ENCODE measurements at places on chromosomes 1 and 21.

DNA sequence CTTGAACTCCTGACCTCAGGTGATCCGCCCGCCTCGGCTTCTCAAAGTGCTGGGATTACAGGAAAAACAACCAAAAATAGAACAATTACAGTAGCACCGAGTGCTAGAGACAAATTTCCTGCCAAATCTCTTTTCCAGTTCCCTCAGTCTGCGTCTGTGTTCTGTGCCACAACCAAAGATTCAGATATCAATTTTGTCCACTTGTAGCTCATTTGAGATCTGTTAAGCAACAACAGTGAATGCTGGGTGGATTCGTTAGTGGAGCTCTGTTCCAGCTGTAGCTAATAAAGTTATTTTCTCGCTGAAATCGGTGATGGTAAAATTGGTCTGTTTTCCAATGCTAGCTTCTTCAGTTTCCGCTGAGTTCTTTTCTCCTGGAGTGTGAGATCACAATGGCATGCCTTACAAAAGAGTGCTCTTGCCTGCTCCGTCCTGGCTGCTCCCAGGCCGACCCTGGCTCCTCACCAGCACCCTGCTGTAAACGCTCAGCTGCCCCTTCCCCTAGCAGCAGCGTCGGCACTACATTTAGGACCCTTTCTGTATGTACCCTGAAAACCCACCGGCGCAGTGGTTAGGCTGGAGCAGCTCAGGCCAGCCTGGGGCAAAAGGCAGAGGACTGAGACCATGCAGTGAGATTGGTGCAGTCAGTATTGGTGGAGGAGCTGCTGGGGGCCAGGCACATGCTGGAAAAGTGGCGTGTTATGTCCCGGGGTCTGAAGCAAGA is 395.4 kb downstream of the KIF26B start:
- peaks cover 3% of the 10 kb centered on the region for H3K36me3 ChIP-seq
- H3K4me3 ChIP-seq: no peak overlapping the region
- H3K4me1 ChIP-seq: peaks cover 9% of the 10 kb centered on the region
- H3K27me3 ChIP-seq: peaks cover 6% of the 10 kb centered on the region
- no peak overlapping the region for H3K27ac ChIP-seq

- H3K4me1 ChIP-seq: peaks cover 15% of the 10 kb centered on the region
- no peak for DNase-seq
- H3K27ac ChIP-seq: no peak overlapping the region
- no peak overlapping the region for H3K4me3 ChIP-seq
- H3K27me3 ChIP-seq: no peaks in the 10 kb centered on the region
- H3K36me3 ChIP-seq: peaks cover 5% of the 10 kb centered on the region
These were observed 8.3 kb downstream of the ADCY10 start for GRCh38 chr1:167905671-167906070.

DNA sequence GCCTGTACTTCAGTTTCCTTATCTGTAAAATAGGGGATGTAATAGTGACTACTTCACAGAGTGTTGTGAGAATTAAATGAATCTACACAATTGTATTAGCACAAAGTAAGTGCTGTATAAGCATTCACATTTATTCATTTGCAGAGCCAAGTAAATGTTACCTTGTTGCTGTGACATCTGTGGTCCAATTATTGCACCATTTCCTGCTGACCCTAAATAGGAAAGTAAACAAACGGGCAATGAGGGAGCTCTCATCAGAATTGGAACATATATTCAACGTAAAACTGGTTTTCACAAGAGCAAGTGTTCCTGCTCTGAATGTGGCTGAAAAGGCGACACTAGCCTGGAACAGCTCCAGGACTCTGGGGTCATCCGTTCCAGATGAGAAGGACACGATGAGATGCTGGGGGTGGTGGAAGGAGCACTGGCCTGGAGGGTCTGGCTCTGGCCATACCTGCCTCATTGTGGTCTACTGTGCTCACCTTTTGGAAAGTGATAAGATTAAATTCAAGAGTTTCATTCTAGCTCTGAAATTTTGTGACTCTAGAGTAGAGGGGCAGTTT is 34.5 kb downstream of the PROX1 start:
- no peaks in the 10 kb centered on the region for H3K36me3 ChIP-seq
- H3K27me3 ChIP-seq: peaks cover 5% of the 10 kb centered on the region
- H3K4me3 ChIP-seq: no peak overlapping the region
- DNase-seq: no peak
- H3K4me1 ChIP-seq: peaks cover 25% of the 10 kb centered on the region
- no peak overlapping the region for H3K27ac ChIP-seq

DNA sequence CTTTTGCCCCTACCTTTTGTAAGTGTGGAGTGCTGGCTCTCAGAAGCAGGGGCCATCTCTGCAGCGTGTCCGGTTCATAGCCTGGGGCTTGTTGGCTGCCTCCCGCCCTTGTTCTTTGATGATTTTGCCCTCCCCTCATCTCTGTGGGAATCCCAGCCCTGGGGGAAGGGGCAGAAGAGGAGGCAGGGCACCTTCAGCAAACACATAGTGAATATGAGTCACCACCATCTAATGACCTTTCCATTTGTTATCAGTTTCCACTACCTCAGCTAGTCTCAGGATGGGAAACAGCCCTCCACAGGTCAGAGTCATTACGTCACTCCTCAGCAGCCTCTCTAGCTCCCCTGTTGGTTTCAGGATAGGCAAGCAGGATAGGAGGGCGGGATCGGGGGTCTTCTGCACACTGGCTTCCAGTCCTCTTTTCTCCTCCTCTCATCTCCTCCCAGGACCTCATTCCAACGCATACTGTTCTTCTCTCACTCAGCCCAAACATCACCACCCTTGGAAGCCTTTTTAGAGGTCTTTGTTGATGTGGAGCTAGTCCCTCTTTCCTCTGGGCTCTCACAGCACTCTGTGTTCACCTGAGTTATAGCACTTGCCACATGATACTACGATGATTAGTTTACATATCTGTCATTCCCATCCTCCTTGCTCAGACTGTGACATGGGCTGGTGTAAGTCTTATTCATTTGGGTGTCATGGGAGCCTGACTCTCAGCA is 15.8 kb downstream of the GADD45A start:
- peaks cover 17% of the 10 kb centered on the region for H3K4me1 ChIP-seq
- peak overlapping the region; percentile 50 for H3K4me3 ChIP-seq
- H3K27me3 ChIP-seq: no peaks in the 10 kb centered on the region
- peaks cover 8% of the 10 kb centered on the region for H3K36me3 ChIP-seq
- DNase-seq: no peak

GRCh38 chr1:46569116-46569515 is 17.7 kb upstream of the KNCN start:
- H3K27ac ChIP-seq: no peak overlapping the region
- no peak for DNase-seq
- H3K27me3 ChIP-seq: no peaks in the 10 kb centered on the region
- H3K36me3 ChIP-seq: peaks cover 11% of the 10 kb centered on the region

DNA sequence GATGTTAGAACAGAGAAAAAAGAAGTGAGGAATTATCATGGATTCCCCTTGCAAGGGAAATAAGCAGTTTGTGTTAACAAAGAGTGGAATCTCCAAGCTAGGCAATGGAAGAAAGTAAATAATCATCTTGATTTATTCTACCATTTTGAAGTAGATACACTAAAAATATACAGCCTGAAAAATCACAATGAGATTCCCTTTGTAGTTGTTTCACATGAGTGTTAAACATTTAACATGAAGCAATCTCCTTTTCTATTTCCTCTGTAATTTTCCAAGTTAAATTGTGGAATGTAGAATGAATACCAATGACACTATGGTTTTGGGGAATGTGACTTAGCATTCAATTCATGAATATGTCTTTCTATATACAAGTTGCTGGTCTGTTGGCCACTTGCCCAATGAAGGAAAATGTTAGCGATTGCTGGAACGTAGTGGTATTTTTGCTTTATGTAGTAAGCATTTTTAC is 5.7 kb downstream of the TGFB2 start:
- H3K36me3 ChIP-seq: peaks cover 37% of the 10 kb centered on the region
- no peak for DNase-seq
- peak overlapping the region; percentile 1 for H3K27ac ChIP-seq
- H3K27me3 ChIP-seq: peaks cover 34% of the 10 kb centered on the region
- H3K4me1 ChIP-seq: peaks cover 24% of the 10 kb centered on the region
- no peak overlapping the region for H3K4me3 ChIP-seq

GRCh38 chr1:183791319-183791718 is 13.6 kb upstream of the RGL1 start:
- DNase-seq: no peak

GRCh38 chr1:32816676-32817158 is 441 bp downstream of the YARS1 start:
- H3K27me3 ChIP-seq: no peaks in the 10 kb centered on the region
- H3K27ac ChIP-seq: peak overlapping the region; percentile 98
- peak overlapping the region; percentile 99 for H3K4me3 ChIP-seq
- DNase-seq: no peak

GRCh38 chr1:93640656-93641440 is 40.8 kb downstream of the BCAR3 start:
- DNase-seq: no peak
- no peak overlapping the region for H3K27ac ChIP-seq
- peaks cover 42% of the 10 kb centered on the region for H3K4me1 ChIP-seq
- H3K27me3 ChIP-seq: no peaks in the 10 kb centered on the region
- H3K36me3 ChIP-seq: peaks cover 31% of the 10 kb centered on the region

DNA sequence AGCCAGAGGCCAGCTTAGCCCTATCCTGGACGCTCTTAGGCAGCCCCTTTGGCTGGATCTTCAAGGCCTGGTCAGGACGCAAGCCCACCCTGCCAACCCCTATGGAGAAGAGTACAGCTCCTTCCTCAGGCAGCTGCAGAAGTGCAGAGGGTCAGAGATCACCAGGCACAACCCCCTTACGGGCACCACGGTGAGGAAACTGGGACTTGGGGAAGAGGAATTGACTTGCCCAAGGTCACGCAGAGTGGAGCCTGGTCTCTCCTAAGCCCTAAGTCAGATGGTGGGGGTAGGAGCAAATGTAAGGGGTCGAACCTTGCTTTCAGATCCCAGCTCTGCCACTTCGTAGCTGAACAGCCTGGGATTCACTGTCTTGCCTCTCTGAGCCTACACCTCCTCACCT is 3.7 kb downstream of the E2F2 start:
- DNase-seq: no peak
- no peaks in the 10 kb centered on the region for H3K27me3 ChIP-seq
- H3K27ac ChIP-seq: no peak overlapping the region
- no peak overlapping the region for H3K4me3 ChIP-seq
- H3K36me3 ChIP-seq: no peaks in the 10 kb centered on the region
- H3K4me1 ChIP-seq: peaks cover 36% of the 10 kb centered on the region

GRCh38 chr1:208525417-208525816 is 281.2 kb upstream of the PLXNA2 start:
- DNase-seq: no peak
- no peak overlapping the region for H3K4me3 ChIP-seq
- peak overlapping the region; percentile 73 for H3K27ac ChIP-seq
- H3K4me1 ChIP-seq: peaks cover 36% of the 10 kb centered on the region
- H3K27me3 ChIP-seq: peaks cover 20% of the 10 kb centered on the region

DNA sequence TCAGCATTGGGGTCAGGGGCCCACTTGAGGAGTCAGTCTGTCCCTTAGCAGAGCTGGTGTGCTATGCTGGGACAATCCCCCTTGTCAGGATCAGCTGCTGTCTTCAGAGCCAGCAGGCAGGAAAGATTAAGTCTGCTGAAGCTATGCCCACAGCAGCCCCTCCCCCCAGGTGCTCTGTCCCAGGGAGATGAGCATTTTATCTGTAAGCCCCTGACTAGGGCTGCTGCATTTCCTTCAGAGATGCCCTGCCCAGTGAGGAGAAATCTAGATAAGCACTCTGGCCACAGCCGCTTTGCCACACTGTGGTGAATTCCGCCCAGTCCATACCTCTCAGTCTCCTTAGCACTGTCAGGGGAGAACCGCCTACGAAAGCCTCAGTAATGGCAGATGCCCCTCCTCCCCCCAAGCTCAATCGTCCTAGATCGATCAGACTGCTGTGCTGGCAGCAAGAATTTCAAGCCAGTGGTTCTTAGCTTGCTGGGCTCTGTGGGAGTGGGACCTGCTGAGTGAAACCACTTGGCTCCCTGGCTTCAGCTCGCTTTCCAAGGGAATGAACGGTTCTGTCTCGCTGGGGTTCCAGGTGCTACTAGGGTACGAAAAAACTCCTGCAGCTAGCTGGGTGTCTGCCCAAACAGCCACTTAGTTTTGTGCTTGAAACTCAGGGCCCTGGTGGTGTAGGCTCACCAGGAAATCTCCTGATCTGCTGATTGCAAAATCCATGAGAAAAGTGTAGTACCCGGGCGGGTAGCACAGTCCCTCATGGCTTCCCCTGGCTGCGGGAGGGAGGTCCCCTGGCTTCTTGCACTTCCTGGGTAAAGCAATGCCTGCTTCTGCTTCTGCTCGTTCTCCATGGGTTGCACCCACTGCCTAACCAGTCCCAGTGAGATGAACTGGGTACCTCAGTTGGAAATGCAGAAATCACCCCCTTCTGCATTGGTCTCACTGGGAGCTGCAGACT is 25.1 kb upstream of the TP53BP2 start:
- H3K27me3 ChIP-seq: peaks cover 20% of the 10 kb centered on the region
- DNase-seq: no peak
- no peak overlapping the region for H3K4me3 ChIP-seq
- H3K27ac ChIP-seq: no peak overlapping the region
- H3K4me1 ChIP-seq: peaks cover 10% of the 10 kb centered on the region
- no peaks in the 10 kb centered on the region for H3K36me3 ChIP-seq

DNA sequence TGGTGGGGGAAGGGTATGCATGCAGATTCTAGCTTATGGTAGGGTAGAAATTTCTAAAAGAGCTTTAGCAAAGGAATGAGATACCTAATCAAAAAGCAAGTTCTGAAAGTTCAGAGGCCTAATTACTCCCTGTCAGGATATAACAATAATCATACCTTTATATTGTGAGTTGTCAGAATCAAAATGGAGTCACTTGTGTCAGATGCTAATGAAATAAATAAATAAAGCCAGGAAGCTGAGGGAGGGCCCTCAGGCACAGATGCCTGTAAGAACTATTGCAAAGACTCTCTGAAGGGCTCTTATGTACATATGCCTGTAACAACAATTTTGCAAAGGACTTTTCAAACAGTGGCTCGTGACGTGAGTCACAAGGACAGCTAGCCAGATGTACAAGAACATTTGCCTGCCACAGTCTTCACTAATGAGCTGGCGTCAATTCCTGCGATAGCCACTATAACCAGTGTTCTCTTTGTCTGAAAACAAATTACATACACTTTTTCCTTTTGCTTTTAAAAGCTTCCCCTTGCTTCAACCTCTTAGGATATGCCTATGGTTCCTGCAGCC is 27.4 kb upstream of the DNASE2B start:
- H3K4me3 ChIP-seq: no peak overlapping the region
- H3K36me3 ChIP-seq: no peaks in the 10 kb centered on the region
- DNase-seq: no peak
- H3K27me3 ChIP-seq: no peaks in the 10 kb centered on the region
- peaks cover 5% of the 10 kb centered on the region for H3K4me1 ChIP-seq

DNA sequence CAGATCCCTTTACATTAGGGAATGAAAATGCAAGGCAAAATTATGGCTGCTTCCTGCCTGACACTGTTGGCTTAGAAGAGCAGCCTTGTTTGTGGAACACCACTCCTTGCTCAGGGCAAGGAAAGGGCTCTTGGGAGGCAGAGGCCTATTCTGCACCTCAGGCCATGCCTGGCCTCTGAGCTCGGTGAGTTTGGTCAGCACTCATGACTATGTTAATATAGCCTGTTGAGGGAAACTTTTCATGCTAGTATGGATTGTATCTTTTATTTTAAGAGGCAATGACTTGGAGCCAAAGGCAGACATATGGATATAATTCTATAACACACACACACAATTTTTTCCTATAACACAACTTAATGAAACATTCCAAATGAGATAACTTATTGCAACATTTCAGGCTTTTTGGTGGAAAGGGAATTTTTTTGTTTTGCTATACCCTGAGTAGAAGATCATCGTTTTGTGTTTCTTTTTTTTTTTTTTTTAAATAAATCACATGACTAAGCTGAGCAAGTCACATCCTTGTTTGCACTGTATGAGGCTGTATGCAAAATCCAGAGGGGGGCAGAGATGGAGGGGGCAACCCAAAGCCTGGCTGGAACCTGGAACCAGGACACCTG is 5.6 kb upstream of the YRDC start:
- H3K4me3 ChIP-seq: no peak overlapping the region
- peaks cover 4% of the 10 kb centered on the region for H3K36me3 ChIP-seq
- no peaks in the 10 kb centered on the region for H3K27me3 ChIP-seq
